Tibial nerve (tissue), 4 donors: ENCODE measurements at places on chromosomes 2 and 18.

DNA sequence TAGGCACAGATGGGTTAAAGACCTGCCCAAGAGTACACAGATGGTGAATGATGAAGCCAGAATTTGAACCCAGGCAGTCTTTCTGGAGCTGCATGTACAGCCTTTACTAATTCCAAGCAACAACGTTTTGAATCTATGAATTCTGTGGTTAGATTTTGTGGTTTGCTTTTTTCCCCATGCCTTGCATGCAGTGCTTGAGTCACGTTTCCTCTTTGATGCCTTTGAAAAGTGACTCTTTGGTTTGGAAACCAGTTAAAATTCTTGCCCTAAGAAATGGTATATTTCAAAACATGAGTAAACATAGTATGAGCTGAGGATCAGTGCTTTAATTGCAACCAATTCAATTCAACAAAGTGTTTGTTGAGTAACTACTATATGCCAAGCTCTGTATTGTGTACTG, 48.2 kb upstream of the PPM1B start:
- DNase-seq = no peak

DNA sequence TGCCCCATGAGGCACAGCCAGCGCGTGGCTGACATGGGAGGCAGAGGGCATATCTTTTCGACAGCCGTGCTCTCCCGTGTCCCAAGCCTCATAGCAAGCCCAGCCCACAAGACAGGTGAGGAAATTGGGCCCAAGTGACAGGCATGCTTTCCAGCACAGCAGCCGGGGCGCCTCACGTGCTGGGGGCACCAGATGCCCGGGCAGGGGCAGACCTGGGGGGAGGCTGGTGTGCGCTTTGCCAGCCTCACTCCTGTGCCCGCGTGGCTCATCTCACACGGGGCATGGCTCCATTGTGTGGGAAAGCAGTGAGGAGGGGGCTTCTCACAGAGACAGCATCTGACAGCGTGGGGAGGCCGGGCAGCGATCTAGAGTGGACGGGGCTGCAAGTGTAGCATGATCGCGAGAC, 93.2 kb downstream of the USP40 start:
- no peak for DNase-seq

DNA sequence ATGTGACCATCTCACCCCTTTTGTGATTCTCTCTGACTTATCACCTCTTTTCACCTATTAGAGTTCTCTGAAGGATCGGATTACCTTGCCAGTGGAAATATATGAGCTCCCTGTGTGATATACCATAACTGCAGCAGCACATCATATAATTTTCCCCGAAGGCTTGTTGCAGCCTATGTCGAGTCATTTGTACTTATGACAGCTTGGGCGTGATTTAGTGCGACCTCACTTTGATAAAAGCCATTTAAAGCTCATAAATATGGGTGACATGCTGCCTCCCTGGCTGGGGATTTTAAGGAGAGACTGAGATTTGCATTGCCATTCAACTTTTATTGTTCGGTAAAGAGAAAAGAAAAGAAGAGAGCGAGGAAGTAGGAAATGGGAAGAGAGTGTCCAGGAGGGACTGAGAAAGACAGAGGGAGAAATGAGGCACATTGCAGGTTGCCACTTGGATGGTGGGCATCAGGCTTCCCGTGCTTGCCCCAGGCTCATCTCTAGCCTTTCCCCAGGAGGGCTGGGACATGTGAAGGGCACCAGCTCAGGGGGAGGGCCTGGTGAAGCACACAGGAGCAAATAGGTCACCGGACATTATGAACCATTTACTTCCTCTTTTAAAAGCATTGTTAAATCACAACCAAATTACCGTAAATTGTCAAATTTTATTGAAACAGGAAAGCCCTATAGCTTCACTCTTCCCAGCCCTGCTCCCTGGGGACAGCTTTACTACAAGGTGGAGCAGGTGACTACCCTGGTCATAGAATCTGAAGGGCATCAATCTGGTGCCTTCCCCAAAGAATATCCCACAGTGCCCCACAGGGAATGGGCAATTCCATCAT, 161.3 kb downstream of the SETBP1 start:
- no peak for DNase-seq

GRCh38 chr2:181586569-181587081, 70.3 kb downstream of the CERKL start:
- no peak for DNase-seq

- DNase-seq = no peak
Measured at GRCh38 chr2:191965733-191966132, 118.8 kb upstream of the CAVIN2 start.

DNA sequence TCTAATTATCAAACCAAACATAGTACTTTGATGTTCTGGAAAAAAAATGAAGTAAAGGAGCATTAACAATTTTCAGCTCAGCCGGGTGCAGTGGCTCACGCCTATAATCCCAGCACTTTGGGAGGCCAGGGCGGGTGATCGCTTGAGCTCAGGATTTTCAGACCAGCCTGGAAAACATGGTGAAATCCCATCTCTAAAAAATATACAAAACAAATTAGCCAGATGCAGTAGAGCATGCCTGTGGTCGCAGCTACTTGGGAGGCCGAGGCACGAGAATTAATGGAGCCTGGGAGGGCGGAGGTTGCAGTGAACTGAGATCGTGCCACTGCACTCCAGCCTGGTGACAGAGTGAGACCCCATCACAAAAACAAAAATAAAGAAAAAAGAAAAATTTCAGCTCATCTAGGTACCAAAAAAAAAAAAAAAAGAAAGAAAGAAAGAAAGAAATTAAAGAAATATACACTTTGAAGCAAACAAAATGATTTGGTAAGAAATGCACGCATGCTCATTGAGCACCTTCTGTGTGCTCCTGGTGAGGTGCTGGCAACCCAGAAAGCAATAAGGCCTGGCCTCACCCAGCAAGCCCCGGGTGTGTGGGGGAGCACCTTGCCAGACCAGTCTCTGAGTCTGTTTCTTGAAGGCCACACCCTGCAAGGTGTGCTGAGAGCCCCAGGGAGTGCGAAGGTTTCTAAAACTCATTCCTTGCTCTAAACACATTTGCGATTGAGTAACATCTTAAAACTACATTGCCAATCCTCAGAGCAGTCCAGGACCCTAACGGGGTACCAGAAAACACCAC, 133.5 kb downstream of the TFCP2L1 start:
- DNase-seq = no peak
